Thyroid gland (tissue), 4 donors: ENCODE measurements at places on chromosomes 4 and X. TPM values are rescaled to one million over a fixed set of nuclear protein-coding genes. Genes with fewer than 3 reads are reported as not detected.

PCDH7 gene
- total RNA-seq, result 12.6 TPM

PRDM5 gene
- total RNA-seq, result 17.7 TPM

SYNPO2 gene
- total RNA-seq, result 37.8 TPM

TAF7L gene
- 0.81 TPM for total RNA-seq

UCHL1 gene
- total RNA-seq, result 28.2 TPM

TLR1 gene
- total RNA-seq, result 12.8 TPM

MAGEB3 gene
- not detected for total RNA-seq

POU3F4 gene
- not detected for total RNA-seq

SHROOM4 gene
- 6.3 TPM for total RNA-seq

MAGEB17 gene
- 0.39 TPM for total RNA-seq

DNA sequence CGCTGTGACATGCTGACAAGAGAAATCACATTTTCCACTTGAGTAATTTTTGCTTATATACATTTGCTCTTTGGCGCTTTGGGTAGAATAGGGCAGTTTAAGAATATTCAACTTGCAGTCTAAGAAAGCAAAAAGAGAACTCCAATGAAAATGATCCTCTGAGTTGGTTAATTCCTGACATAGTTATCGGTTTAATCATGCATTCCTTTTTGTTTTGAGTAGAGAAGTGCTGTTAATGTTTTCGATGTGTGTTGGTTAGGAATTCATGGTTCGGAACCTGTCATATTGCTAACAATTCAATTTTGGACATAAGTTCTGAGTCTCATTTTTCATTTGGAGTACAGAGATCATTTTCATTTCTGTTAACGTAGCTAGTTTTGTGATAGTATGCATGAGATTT lies 700.6 kb upstream of the PITX2 start:
- no peak for DNase-seq

DNA sequence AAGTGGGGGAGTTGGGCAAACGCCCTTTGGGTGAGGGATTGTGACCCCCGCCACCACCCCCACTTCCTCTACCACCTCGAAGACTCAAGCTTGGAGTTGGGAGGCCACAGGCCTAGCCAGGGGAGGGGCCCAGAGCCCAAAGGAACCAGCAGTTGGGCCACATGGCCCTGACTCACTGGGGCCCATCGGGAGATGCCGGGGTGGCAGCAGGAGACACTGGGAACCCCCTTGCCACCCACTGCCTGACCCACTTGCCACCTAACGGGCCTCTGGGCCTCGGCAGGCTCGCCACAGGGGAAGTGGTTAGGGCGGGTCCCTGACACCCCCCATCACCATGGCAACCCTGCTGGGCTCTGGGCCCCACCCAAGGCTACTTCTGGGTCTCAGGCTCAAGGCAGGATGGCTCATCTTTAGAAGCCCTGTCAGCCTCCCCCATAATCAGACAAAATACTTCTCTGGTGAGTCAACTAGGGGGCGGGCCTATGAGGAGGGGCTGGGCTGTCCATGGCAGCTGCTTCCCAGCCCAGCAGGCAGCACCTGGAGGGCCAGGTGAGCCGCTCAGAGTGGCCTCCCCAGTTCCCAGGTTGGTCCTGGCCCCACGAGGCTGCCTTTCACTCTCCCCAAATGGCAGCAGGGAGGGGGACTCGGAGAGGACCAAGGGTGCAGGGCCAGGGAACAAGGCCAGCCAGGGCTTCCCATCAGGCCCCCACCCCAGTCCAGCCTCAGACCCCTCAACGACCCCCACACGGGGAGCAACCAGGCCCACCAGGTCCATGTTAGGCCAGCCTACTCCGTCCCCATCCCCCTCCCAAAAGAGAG lies 5.6 kb downstream of the FLNA start:
- peak; percentile 76 for DNase-seq

DNA sequence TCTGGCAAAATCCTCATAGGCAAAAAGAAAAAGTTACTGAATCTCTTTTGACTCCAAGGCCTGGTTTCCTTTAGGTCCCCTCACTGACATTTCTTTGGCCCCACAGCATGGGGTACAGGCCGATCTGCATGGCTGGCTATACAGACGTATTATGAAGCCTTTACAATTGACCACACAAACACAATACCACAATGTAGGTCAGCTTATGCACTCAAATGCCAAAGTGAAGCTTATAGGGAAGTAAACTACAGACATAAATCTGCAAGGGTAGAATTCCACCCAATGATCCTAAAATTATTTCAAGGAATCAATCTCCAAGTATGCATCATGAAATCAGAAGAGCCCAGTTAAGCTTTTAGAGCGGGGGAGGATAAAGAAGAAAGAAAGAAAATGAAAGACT lies 20.7 kb downstream of the STX18 start:
- no peak for DNase-seq

- no peak for DNase-seq
Observed at GRCh38 chr4:146342600-146343192, 128.4 kb downstream of the REELD1 start.

- DNase-seq, result no peak
Observed at GRCh38 chr4:26192899-26193869, 127.6 kb upstream of the RBPJ start.

DNA sequence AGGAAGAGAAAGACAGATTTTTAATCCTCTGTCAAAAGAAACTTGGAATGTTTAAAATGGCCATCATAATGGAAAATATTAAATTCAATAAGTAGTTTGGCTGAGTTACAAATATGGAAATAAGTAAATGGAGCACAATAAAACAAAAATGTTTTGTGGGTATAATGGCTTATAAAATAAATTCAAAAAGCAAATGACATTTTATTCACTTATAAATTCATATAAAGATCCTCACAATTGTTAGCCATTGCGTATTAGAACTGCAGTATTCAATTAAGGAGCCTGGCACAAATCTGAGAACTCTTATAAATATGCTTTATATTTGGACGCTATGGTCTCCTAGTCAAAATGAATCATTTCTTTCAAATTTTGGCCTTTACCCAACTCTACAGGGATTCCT lies 339.0 kb upstream of the PABPC4L start:
- no peak for DNase-seq

DNA sequence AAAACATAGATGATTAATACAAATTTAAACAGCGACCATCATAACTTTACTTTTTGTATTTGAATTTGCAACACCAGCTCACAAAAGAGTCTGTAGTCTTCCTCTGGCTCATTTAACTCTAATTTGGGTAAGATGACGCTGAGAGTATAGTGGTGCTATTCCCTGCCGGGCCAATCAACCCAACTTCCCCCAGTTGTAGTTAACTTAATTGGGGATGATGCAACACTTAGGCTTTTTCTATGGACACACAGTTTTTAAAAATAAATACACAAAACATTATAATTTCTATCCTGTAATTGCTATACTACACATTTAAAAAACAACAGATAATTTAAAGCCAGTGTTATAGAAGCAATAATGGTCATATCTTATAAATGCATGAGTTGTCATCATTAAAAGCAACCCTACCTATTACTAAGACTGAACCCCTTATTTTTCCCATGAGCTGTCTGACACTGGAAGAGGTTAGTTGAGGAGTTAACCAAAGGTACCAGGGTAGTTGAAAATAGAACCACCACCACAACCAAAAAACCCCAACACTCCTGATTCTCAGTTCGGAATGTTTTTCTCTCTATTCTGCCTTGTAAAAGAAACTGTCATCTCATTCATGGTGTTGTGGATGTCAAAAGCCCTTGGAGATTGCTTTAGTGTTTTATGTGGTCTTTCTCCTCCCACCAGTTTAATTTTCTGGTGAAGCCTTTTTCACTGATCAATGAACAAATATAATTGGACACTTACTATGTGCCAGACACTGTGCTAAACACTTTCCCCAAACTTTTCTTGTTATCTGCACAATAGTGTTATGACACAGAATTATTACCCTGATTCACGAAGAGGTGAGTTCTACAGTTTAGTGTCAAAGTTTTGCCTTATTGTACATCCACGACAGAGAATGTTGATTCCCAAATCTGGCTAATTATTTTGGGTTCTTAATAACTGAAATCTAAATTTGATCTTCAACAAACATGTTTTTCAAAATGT lies 61.5 kb upstream of the RAPGEF2 start:
- DNase-seq, result no peak

DNA sequence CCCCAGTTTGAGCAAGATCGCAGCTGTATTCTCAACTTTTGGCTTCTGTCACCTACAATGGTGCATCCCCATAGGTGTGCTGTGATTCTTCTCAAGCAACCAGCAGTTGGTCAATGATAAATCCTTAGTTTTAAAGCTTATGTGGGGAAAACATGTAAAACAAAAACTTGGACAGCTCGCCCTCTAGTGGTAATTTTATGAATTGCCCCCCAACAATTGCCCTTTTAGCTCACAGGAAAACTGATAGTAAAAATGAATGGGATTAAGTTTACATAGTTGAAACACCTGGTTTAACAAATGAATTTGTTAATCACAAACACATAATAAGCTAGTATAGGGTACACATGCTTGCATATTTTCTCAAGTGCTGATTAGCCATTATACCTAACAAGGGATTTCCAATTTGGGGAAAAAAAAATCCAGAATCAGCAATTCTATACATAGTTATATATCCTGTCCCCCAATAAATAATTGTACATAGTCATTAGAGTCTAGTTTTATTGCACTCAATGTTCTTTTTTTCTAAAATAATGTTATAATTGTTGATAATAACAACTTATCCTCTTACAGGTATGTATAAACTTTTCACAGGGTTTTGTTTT lies 30.1 kb downstream of the TEX13A start:
- DNase-seq, result peak; percentile 6

GRCh38 chr4:184102927-184103326 lies 114.7 kb downstream of the ENPP6 start:
- DNase-seq, result no peak

DNA sequence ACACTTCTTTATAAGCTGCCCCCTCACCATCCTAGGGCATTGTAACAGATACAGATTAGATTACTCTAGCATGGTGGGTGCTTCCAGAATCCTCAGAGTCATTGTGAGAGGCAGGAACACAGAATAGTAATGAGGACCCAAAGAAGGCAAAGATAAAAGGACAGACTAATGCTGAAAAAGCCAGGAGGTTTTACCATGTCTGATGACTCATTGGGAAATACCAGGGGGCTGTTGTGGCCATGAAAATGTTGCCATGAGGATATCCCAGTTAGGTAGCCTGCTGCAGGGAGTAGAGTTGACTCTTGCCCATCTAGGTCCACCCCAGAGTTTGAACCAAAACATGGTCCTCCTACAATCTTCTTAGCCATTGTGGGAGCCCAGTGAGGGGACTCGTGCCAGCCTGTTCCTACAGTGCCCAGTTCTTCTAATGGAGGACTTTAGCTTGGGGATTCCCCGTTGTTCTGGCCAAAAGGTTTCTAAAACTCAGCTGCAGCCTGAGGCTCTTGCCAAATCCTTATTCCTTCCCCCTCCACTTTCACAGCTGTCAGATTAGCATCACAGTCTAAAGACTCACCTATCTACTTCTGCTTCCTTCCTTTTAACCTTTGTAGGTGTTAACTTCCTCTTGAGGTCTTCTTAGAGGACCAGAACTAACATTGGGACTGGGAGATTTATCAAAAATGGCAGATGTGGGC lies 586.0 kb upstream of the AADAT start:
- no peak for DNase-seq

GRCh38 chrX:105650986-105651385 lies 171.4 kb upstream of the NRK start:
- no peak for DNase-seq

DNA sequence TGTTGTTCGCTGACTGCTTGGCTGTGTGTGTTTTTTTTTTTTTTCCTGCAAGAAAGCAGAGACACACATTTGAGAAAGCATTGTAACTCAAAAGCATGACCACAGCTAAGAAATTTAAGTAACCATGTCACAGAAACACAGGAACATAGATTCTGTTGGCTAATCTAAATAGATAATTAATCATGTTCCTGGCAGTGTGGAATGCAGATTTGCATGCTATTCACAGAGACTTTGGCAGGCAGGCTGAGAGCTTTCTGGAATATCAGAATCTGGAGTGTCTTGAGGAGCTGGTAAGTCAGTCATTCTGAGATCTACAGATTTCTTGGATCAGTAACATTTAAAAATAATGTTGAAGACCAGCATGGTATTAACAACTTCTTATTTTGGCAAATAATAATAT lies 33.2 kb upstream of the SMS start:
- no peak for DNase-seq

DNA sequence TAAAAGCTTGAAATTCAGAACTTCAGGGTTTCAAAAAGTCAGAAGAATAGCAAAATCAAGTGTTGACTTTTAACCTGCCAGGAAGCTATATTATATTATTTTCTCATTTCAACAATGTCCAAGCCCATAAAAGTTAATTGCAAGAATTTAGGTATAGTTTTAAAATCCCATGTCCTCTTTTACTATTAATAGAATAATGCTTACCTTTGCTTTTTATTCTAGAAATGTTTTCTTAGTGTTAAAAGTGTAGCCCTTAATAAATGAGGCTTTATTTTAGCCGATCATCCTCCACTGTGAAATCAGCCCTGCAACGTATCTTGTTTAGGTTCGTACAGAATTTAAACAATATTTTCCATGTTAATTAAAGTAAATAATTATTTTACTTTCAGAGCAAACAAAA lies 31.5 kb downstream of the TMA16 start:
- DNase-seq, result no peak

DNA sequence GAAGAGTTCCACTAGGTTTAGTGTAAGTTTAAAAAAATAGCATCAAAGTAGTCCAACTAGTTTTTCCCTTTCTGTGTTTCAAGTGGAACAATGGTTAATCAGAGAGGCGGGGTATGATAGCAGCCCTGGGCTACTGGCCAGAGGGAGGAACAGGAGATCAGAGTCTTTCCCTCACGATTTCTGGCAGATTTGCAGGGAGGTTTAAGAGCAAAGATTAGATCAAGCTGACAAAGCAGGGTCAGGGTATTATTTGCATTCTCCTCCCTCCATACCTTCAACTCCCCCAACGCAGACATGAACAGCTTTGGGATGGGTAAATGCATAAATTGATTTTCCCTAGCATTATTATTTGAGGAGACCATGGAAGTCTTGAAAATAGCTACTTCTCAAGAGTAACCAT lies 277.6 kb upstream of the DIAPH2 start:
- peak; percentile 47 for DNase-seq

DNA sequence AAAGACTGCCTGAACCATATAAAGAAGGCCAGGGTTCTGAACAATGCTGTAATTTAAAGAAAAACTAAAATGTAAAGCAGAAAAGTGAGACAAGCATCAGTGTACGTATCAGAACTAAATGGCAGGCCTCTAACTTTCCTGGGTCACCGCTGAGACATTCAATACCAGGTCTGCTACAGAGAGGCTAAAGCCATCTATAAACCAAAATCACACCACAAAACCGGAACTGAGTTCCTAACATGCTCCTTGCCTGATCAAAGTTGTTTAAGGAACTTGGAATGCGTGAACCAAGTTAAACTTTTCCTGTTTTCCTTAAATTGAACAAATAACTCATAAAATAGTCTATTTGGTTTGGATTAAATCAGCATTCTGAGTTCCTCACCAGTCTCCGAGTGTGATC lies 55.3 kb upstream of the TECRL start:
- DNase-seq, result no peak
